NCI-H510A (cell line): ENCODE measurements at places on chromosomes 12 and 14.

DNA sequence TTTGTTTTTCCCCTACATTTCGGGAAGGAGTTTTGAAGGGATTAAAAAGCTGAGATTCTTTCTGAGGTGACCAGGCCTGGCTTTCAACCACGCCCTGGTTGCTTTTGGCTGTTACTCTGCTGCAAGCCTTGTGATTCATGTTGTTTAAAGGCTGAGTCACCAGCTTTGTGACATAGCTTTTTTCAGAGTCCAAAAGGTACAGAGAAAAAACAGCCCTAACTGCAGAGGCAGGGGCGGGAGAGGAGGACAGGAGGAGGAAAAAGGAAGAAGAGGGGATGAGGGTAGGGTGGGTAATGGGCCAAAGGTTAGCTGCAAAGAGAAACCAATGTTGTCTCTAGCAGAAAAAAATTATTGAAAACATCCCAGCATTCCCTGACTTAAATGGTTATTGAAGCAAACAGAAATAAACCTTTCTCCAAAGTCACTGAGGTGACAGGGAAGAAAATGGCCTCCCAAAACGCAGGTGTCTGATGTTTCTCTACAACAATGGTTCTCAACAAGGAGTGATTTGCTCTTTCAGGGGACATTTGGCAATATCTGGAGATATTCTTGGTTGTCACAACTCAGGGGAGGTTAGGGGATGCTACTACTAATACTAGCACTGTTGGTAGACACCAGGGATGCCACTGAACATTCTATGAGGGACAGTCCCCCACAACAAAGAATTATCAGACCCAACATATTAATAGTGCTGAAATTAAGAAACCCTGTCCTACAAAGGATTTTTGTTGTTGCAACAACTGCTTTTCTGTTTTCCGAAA is 2.1 kb upstream of the UBC start:
- DNase-seq, result no peak

DNA sequence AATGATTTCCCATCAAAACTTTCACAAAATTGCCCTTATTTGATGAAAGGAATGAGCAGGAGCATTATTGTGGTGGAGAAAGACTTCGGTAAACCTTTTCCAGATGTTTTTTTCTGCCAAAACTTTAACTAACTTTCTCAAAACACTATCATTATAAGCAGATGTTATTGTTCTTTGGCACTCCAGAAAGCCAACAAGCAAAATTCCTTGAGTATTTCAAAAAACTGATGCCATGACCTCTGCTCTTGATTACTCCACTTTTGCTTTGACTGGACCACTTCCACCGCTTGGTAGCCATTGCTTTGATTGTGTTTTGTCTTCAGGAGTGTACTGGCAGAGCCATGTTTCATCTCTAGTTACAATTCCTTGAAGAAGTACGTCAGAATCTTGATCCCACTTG is 29.7 kb upstream of the RAB21 start:
- no peak for DNase-seq

DNA sequence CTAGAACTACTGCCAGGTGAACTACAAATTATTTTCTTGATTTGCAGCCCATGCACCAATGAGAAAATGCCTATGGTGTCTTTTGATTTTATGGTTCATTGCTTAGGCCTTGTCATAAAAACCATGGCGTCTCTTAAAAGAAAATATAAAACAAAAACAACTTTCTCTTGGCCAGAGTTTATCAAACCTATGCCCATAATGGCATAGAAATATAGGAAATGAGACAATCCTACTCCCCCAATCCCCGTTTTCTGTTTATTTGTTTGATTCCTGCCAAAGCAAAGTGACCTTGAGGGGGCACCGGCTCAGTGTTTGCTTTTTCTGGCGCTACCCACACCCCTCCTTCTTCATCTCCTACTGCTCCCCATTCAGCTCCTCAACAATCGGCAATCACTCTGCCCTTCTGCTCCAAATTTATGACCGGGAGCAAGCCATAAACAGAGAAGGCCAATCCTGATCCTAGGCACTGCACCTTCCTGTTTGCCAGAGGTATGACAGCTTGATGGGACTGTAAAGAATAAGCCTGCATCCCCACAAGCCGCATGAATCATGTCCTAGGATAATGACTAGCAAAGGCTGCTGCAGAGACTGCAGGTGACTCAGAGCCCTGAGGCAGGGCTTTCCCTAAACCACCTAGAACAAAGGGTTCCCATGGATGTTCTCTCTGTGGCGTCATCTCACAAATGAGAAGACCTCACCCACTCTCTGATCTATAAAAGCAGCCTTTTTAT is 874.9 kb downstream of the NRXN3 start:
- no peak for DNase-seq

DNA sequence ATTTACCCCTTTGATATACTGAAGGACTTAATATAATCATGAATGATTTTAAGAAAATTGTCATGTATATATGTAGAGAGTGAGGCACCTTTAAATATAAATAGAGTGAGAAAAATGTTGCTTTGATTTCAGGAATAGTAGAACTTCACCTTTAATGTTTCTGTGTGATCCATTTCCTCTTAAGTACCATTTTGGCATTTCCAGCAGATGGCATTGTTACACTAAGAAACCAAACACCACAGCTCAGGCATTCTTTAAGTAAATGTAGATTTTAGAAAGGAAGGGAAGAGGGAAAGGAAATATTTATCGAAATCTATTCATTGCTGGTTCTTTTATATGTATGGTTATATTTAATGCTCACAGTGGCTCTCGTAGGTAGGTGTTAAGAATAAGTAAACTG is 556.7 kb upstream of the FBXO33 start:
- peak; percentile 17 for DNase-seq

DNA sequence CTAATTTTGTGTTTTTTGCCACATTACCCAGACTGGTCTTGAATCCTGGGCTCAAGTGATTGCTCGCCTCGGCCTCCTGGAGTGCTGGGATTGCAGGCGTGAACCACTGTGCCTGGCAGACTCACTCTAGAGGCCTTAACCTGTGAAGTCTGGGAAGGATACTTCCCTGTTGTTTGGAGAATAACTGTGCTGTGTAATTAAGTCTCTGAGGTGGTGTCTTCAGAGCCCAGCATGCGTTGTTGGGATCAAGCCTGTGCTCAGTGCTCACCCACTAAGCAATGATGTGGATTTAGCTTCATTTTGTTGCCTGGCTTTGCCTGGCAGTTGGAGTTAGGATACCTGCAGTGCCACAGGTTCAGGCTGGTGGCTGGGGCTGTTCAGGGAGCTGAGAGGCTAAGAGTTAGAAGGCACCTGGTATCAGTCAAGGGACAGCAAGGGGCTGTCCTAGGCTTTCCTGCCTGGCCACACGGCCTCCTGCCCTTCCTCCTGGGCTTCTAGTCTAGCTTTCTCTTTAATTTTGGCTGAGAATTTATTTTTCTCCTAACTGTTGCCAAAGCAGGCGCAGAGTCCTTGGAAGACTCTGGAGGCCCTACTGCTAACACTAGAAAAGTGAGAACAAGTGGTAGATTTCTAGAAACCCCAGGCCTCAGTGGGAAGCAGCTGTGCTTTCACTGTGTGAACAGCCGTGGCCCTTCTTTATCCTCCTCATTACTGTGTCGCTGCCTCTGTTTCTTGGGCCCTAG is 38.5 kb downstream of the EP400 start:
- DNase-seq, result no peak

DNA sequence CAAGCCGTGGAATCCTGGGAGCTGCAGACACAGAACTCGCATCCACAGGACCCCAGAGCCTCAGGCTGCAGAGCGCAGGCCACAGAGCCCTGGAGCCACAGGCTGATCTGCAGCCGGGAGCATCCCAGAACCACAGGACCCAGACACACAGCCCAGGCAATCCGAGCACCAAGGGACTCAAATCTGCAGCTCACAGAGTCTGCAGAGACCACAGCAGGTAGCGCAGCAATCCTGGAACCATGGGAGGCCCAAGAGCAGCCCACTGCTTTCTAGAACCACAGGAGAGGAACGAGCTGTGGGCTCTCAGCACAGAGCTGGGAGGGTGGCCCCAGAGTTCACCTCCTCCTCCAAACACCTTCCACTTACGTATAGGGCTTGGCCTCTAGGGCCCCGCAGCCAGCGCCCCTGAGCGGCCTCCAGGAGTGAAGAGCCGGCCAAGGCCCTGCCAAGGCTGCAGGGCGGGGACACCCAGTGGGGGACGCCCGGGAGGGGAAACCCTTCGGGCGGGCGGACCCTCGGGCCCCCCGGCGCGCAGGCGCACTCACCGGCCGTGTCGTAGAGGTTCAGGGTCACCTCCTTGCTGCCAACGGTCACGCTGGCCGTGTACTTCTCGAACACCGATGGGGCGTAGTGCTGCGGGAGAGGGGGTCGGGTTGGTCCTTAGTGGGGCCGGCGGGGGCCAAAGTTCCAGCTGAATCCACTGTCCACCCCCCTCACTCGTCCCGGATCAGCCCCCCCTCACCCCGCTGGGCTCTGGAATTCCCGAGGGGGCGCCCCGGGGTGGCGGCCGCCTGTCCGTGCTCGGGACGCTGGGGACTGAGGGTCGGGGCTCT is 665 bp downstream of the RHOF start:
- DNase-seq, result no peak

GRCh38 chr12:2413999-2414792 is 361.4 kb downstream of the CACNA1C start:
- DNase-seq, result no peak

DNA sequence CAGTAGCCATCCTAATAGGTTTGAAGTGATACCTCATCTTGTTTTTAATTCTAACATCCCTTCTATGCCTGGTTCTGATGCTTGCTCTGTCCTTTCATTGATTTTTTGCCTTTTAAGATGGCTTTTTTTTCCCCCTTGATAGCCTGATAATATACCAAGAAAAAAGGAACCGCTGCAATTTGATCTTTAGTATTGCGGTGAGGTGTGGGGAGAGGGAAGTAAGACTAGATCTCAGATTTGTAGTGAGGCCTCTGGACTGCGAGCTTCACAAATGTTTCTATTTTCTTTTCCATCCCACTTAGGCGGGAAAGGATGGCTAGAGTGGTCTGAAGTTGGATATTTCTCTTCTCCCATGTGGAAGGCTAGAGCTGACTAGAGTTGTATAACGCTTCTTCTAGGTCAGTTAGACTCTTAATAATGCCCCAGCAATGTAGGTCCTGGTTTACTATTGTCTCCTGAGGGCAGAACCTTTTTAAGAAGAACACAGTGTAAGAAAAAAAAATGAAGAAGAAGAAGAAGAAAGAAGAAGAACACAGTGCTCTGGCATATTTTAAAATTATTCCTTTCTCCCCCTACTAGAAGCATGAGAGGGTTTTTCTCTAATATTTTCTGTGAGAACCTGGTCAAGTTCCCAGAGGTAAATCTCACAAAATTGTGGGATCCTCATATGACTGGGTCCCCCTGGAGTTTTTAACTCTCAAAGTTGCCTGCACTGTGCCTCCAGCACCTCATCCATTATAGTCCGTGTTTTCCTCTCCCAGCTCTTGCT is 11.9 kb upstream of the KLRB1 start:
- DNase-seq, result no peak

DNA sequence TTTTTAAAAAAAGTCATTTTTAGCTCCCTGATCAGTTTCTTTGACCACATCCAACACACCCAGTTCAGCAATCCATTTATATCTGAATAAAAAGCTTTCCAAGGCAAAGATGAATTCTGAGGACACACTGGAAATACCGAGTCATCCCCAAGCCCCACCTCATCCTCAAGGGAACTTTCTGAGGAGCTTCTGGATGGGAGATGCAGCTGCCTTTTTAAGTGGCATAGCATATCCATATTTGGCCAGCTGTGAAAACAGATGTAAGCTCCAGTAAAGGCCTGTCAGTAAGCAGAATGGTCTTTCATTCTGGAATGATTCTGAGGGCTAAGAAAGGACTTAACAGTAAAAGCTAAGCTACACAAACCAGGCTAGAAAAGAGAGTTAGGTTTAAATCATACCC is 18.4 kb downstream of the ZFYVE1 start:
- DNase-seq, result no peak

DNA sequence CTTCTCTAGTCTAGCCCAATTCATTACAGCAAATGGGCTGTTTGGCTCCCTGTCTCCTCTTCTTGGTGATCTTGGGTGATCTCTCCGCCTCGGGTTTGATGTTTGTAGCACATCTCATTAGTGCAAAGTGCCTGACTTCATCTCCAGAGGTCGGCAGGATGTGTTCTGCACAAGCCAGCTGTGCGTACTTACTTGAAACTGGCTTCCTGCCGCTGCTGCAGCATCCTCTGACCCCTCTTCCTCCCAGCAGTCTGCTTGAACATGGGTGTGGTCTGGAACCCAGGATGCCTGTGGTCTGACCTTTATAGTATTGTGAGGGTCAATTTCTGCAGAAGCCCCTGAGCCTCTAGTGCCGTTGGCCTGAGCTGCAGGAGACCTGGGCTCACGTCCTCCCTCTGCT is 99.2 kb downstream of the BEGAIN start:
- DNase-seq, result no peak

- DNase-seq, result no peak
Observed at GRCh38 chr14:84882830-84883229, 647.1 kb upstream of the FLRT2 start.

DNA sequence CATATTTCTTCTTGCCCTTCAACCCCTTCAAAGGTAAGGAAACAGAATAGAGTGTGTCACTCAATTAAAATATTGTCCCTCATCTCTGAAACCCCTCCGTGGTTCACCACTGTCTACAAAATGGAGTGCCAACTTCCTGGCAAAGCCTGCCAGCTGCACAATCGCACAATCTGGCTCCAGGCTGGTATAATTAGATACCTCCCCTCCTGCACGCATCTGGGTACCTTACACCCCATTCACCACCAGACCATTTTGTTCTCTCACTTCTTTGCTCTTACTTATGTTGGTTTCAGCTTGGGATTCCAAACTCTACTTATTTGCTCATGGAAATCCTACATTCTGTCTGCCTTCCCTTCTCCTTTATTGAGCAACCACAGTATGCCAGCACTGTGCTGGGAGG is 314.9 kb downstream of the NUAK1 start:
- no peak for DNase-seq

DNA sequence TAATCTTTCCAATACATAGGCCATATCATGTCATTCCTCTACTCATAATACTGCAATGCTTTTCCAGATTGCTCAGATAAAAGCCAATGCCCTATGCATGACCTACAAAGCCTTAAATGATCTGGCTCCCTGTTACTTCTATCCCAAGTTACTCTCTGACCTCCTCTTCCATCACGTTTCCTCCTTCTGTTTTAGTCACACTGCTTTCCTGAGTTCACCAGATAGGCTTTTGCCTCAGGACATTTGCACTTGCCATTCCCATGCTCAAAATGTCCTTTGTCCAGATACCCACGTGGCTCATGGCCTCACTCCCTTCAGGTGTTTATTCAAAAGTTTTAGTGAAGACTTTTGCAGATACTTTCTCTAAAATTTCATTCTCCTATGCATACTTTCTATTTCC is 138.7 kb upstream of the PRICKLE1 start:
- no peak for DNase-seq

DNA sequence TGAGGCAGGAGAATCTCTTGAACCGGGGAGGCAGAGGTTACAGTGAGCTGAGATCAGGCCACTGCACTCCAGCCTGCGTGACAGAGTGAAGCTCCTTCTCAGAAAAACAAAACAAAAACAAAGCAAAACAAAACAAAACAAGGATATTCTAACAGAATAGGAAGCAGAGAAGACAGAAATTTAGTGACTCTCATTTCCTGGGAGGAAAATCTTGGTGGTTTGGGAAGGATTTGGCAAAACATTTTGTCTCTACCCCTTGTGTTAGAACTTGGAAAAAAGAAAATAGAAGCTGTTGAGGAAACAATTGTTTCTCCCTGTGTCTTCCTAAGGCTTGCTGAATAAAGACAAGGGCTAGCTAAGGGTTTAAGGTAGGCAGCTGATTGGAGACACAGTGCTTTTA is 79.7 kb upstream of the PTPRR start:
- no peak for DNase-seq
